Suprapubic skin (tissue), 4 donors: ENCODE measurements at places on chromosomes 12 and 14.

GRCh38 chr12:47939009-47939601 is 24.3 kb upstream of the TMEM106C start:
- no peak for DNase-seq

- DNase-seq = no peak
These were observed 19.6 kb downstream of the MLXIP start for GRCh38 chr12:122097927-122098756.

- no peak for DNase-seq
These were observed 357.3 kb upstream of the MIS18BP1 start for GRCh38 chr14:45610318-45610717.

DNA sequence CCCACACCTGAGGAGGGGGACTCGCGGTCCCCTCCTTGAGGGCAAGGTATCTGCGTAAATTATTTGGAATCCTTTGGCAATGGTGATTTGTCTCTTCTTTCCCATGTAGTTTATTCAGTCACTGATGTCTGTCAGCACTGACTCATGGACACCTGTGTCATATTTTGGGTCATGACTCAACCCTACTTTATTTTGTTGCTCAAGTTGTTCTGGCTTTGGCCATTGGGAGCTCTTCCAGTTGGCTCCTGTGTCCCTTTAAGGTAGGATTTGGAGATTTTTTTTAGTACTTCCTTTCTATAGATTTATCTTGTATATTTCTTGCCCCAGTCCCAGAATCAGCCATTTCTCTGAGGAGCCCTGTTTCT is 47.4 kb upstream of the C14orf180 start:
- no peak for DNase-seq

GRCh38 chr12:88737838-88738472 is 157.7 kb upstream of the KITLG start:
- no peak for DNase-seq

DNA sequence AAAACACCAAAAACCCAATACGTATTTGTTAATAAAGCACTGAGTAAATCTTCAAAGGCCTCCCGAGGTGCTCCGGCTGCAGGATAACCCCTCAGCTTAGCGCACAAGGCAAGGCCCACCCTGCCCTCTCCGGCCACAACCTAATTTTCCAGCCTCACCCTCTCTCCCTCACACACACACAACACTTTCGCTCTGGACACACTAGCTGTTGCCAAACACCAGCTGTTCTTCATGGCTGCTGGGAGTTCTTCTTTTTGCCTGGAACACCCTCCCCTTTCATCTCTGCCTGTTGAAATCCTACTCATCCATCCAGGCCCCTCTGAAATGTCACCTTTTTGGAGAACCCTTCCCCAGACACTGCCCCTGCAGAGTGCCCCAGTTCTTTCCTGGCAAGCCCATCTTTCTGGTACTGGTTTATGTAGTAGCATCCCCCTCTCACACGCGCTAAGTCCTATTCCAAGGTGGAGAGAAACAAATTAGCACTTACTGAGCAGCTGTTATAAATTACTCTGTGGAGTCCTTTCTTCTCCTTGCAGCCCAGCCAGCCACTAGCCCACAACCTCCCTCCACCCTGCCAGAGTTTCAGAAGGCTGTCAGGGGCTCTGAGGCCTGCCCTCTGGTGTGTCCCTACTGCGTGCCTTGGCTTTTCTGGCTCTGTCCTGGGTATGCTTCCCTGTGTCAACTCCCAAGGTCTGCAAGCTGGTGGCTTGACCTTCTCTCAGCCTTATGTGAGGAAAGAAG is 805 bp upstream of the CRACR2A start:
- no peak for DNase-seq

GRCh38 chr14:64659366-64659765 is 44.9 kb upstream of the PLEKHG3 start:
- no peak for DNase-seq

GRCh38 chr14:77123381-77124325 is 17.9 kb downstream of the ZDHHC22 start:
- DNase-seq = peak; percentile 79

DNA sequence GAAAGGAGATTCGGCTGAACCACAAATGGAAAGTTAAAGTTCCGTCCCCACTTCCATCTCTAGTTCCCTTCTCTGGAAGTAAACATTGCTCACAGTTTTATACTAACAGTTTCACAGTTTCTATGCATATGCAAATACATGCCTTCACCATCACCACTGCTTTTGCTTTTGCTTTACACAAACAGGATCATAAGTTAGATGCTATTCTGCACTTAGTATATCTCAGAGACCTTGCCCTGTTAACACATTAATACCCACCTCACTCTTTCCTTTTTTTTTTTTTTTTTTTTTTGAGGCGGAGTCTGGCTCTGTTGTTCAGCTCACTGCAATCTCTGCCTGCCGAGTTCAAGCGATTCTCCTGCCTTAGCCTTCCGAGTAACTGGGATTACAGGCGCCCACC is 890 bp downstream of the TEP1 start:
- DNase-seq = no peak

GRCh38 chr14:22602862-22603261 is 4.8 kb downstream of the ABHD4 start:
- DNase-seq = no peak

DNA sequence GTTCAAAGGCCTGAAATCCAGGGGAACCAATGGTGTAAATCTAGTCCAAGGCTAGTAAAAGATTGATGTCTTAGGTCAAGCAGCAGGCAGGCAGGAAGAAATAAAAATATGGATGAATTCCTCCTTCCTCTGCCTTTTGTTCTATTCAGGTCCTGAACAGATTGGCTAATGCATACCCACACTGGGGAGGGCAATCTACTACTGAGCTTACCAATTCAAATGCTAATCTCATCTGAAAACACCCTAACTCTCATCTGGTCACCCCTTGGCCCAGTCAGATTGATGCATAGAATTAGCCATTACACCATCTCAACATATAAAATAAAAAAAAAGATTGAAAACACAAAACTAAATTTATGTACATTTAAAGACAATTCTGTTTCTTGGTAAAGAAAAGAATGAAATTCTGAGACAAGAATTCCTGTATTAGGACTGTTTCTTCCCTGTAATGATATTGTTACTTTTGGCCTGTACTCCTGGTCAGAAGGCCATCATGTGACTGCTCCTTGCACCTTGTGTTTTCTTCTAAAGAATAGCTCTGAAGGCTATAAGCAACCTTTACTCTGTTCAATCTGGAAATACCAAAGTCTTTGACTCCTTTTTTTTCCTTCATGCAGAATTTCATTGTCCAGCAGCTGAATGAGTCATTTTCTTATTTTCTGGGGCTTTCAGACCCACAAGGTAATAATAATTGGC is 19.9 kb downstream of the CLEC6A start:
- DNase-seq = no peak

- DNase-seq = no peak
These were observed 118.7 kb upstream of the LRIG3 start for GRCh38 chr12:59039005-59039404.

DNA sequence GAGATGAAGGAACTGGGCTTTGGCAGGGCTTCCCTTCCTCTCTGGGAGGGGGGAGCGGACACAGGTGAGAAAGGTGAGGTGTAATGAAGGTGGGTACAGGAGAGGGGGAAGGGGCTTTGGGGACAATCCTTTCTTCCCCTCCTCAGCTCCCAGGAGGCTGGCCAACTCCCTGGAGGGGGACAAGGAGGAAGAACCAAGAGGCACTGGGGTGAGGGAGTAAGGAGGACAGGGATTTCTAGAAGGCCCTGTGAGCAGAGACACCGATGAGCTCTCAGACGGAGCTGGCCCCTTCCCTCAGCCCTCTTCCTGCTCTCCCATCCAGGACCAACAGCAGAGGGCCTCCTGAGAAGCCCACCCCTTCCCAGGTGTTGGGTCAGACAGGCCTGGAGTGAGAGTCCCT is 53.4 kb downstream of the PLEKHG3 start:
- DNase-seq = peak; percentile 58

GRCh38 chr12:15599266-15600037 is 189.7 kb downstream of the EPS8 start:
- no peak for DNase-seq

- DNase-seq = no peak
These were observed 53.3 kb downstream of the PITPNM2 start for GRCh38 chr12:123097561-123098084.

GRCh38 chr12:51482929-51483697 is 58.5 kb downstream of the SLC4A8 start:
- no peak for DNase-seq

GRCh38 chr12:132707241-132707640 is 3.4 kb upstream of the PGAM5 start:
- DNase-seq = no peak

GRCh38 chr12:113981876-113982275 is 15.8 kb upstream of the RBM19 start:
- no peak for DNase-seq

GRCh38 chr14:63952933-63953437 is 100.2 kb downstream of the SYNE2 start:
- no peak for DNase-seq

DNA sequence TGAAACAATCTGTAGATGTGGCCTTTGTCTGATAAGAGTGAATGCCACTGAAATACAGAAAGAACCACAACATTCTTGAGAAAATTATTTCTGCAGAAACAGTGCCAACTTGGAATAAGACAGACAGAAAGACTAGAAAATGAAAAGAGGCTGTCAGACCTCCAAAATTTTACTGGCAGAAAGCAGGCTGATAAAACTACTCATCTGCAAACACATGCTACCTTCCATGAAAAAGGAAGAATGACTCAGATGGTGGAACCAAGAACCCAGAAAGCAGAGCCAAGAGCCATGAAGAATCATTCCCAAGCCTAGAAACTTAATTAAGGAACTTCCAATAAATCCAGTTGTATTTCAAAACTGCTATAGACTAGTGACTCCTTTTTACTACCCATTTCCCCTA is 31.9 kb upstream of the OSBPL8 start:
- no peak for DNase-seq
